ENCODE measurements at places on chromosomes 3 and 15.

DNA sequence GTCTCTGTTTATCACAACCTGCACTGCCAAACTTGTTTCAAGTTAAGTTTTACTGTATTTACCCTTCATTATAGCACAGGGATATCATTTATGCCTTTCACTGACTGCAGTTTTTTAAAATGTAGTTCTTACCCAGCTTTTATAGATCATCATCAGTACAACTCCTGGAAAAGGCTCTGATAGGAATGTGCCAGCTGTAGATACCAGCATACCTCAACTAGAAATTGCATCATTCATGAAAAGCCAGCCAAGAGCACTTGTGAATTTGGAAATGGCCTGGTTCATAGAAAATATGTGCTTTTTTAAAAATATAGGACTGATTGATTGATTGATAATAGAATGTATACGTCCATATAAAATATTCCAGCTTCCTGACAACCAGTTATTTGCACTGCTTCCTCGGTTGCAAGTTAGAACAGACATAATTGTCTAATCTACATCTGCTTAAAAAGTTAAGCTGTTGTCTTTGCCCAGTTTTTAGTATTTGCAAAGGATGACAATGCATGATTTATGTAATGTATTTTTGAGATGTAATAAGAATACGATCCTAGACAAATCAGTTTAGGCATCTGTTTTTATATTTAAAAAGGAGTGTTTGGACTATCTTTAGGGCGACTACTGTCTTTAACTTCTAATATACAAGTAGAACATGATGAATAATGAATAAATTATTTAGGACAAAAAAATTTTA is 58.5 kb downstream of the DCUN1D1 start:
- no peak for DNase-seq

DNA sequence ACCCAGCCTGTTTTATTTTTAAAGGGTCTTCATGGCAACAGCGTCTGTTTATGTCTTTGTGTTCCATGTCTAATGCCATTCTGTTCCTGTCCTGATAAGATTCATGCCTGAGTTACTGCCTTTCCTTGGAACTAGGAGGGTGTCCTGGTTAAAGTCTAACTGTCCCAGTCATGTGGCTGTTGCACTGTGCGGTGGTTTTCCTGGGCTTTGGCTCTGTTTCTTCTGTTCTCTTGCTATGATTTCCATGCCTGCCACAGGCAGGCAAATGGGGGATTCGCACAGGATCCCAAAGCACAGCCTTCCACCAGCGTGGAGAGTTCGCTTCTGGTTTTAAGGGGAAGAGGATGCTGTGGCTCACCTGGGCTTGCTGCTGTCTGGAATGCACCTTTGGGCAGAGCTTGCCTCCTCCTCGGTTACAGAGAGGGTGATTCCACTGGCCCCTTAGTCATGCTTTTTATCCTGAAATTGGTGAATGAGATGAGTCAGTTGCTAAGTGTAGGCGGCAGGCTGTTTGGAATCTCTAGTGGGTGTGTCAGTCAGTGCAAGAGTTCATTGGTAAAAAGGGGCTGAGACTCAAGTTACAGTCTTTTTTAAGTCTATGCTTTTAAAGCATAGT is 86.8 kb downstream of the CCK start:
- no peak for DNase-seq

DNA sequence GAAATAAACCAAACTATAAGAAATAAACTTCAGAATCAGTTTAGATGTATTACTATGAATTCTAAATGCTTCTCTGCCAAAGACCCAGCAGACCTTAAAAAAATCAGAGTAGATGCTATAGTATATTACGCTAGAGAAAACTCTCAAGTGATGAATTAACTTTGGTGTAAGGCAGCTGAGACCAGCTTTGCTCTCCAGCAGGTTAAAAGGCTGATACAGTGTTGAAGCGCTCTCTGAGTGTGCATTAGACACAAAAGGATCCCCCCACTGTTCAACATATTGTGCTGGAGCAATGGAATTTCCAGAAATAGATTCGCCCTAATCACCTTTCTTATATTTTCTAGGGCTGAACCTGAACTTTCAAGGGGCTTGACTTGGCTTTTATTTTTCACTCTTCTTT is 190.0 kb downstream of the EFHB start:
- no peak for DNase-seq

DNA sequence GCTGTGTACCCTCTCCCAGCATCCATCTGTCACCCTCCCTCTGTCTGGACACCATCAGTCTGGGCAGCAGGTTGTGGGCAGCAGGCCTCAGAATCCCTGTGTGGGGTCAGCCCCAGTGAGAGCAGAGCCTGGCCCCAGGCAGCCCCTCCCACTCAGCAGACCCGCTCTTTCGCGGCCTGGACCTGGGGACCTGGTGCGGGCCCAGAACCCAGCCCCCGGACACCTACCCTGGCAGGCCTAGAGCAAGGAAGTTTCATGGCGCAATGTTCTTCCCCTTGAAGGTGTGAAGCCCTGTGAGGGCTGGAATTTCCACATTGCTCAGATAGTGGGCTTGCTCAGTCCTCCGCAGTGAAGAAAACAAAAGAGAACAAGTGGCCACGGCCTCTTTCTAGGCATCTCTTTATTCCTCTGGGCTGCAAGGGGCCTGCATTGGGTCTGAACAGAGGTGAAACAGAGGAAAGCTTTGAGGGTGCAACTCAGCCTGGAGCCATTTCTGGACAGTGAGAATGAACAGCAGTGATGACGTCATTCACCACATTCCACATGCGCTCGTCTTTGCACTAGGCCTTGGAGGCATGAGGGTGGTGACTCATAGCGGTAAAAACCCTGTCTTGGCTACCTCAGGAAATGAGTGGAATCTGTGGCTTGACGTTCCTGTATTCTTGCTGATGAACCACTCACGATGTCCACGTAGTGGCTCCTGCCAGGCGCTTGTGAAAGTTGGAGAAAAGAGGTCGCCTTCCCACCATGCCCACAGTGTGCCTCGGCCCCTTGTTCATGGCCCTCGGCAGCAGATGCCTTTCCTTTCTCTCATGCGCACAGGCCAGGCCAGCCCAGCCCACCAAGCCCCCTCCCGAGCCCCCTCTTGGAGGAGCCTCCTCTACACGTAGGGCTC is 66.1 kb downstream of the SLC30A4 start:
- no peak for DNase-seq

DNA sequence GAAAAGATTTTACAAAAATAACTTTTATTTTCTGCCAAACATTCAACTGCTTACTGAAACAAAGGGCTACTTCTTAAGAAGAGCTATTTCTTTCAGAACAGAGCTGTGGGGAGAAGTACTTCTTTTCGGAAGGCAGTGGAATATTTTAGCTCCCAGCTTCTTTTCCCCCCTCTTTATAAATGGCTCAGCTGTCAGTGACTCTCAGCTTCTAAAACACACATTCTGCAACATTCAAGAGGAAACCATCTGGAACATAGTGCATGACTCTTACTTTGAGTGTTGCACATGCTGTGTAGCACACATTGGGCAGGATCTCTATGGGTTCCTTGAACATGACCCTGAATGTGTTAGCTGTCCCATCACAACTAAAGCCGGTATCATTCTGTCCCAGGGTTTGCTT is 7.0 kb upstream of the C15orf40 start:
- DNase-seq, result no peak

- DNase-seq, result no peak
Observed at GRCh38 chr3:36959821-36960220, 15.0 kb upstream of the TRANK1 start.

DNA sequence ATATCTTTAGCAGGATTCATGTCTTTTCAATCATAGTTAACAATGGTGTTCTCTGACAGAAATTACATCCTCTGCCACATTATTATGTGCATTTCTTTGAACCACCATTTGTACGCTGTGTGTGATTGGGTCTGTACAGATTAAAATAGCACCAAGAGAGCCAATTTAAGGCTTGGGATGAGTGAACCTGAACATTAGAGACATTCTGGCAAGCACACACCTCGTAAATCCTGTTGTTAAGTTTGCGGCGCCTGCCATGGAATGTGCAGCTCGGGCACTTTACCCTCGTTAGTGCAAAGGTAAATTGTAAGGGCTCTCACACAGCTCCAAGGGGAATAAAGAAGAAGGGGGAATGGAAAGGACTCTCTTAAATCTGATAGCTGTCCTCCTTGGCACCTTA is 482.4 kb upstream of the DPPA4 start:
- DNase-seq, result no peak

DNA sequence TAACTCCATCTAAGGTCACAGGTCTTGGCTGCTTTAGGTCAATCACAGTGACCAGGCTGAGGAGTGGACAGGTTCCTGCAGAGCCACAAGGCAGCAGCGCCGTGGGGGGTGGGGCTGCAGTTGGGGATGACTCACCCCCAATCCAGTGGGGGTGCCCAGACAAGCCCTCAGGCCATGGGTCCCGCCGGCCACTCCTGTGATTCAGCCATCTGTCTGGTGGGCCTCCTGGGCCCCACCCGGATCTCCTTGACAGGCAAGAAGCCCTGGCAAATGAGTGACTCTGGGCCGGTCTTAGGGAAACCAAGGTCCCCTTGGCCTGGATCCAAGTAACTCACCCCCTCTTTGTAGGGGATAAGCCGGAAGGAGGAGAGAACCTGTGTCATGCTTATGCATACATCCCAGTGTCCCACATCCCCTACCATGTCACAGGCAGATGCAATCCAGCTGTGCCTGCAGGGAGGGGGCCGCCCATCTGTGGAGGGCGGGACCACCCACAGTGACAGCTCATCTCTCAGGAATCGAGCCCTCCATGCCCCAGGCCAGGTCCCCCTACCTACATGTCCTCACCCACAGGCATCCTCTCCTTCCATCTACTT is 495 bp upstream of the COL7A1 start:
- no peak for DNase-seq

DNA sequence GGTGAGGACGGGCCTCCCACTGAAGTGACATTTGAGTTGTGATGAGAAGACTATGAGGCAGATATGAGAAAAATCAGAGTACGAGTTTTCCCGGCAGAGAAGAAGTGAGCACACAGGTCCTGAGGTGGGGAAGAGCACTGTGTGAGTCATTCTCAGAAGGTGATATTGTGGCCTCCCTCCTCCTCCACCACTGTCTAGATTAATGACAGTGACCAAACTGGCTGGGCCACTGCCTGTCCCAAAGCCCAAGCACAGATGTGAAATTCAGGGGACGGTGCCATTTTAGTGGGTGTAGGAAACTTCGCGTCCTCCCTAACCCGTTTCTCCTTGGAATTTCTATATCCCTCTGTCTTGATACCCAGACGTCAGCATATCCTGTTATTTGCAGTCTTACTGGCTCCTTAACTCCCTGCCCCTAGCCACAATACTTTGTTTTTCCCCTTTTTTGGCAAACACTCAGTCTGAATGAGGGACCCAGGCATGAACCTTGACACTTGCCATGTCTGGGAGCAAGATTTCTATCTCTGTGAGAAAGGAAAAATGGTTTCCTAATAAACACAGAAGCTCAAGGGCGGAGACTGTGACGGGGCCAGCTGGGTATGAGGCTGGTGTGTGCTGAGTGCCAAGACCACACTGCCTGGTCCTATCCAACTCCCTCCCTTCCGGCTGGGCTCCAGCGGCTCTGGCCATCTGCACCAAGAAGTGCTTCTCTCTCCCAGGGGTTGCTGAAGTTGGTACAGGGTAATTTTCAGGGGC is 15.2 kb downstream of the PRICKLE2 start:
- no peak for DNase-seq

- no peak for DNase-seq
Observed at GRCh38 chr3:54366007-54366750, 243.8 kb downstream of the CACNA2D3 start.

DNA sequence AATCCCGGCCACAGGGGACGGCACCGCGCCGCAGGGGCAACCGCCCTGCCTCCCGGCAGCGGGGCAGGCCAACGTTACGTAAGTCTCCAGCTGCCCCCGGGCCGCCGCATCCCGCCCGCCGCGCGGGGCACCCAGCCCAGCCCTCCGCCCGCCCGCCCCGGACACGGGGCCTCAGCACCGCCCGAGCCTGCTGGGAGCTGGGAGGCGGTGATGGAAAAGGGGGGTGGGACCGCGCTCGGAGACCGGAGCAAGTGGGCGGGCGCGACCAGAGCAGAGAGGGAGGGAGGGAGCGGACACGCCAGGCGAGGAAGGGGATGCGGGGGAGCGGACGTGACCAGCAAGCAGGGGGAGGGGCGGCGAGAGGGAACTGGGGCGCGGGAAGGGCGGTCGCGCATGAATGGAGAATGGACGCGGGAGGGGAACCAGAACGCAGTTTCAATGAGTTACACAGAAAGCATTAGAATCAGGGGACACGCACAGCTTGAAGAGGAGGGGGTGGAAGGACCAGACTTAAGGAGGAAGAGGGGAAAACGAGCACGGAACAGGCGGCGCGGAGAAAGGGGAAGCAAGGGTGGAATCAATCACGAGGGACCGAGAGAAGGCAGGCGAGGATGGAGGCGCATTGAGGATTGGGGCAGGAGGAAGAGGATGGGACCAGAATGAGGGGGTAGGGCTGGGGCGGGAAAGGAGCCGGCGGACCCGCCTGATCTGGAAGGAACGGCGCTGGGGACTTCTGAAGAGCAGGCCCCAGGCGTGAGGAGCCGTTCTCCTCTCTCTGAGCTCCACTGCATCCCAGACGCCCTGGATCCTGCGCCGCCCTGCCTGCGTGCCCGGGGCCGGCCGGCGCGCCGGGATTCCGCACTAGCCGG is 559 bp downstream of the PKM start:
- peak; percentile 29 for DNase-seq

DNA sequence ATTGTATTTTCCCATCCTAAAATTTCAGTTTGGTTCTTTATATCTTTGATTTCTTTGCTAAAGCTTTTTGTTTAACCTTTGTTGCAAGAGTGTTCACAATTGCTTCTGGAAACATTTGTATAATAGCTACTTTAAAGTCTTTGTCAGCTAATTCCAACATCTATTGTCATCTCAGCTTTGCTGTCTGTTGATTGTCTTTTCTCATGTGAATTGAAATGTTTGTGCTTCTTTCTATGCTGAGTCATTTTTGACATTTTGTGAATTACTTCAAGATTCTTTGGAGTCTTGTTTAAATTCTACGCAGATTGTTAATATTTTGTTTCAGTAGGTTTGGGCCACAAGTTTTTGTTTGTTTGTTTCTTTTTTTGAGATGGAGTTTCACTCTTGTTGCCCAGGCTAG is 73.2 kb downstream of the SUCNR1 start:
- no peak for DNase-seq

DNA sequence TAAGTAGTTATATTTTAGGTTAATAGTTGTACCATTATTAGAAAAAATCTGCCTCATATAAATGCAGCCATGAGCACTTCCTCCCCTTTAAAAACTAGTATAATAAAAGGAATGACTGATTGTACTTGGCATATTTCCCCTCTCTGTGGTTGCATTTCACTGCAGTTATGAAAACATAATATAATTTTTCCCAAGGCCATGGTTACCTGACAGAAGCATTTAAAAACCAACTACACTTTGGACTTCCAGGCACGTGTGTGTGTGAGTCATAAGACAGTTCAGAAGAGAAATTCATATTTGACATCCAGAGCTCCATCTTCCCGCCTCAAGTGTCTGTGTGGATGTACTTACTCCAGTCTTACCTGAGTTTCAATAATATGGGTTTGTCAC is 828.2 kb upstream of the CFAP20DC start:
- no peak for DNase-seq

Measured in NCI-H1930 (cell line).